ENCODE measurements at places on chromosomes 5 and 9. TPM values are rescaled to one million over a fixed set of nuclear protein-coding genes. Genes with fewer than 3 reads are reported as not detected.

DNA sequence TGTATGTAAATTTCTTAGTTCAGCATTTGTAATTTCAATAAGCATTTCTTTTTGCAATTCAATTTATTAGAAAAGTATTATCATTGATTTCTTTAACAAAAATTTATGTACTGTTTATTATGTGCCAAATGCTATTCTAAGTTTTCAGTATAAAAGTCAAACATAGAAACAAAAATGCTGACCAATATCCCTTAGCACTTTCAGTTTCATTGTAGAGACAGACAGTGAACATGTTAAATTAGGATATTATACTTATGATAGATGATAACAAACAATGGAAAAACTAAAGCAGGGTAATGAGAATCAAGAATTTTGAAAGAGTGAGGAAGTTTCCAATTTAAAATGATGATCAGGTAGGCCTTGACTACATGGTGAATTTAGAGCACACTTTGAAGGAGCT is 1106.0 kb downstream of the TAF11L14 start:
- DNase-seq, result no peak

DNA sequence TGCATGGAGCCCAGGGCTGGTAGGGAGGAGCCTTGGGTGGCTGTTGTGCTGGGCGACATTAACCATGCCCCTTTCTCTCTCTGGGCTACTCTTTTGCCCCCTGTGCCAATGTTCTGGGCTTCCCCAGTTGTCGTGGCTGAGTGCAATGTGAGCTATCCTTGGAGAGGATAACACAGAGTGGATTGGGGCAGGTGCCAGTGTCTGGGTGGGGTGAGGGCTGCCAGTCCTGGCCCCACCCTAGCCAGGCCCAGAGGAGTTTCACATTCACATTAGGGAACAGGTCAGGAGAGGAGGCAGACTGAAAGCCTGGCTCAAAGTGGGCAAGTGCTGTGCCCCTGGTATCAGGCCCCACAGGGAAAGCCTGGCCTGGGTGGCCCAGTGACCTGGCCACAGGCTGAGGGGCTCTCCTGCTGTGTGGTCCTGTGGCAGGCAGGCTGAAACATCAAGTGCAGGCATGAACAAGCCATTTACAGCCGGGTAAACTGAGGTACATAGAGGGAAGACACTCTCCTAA is 7.5 kb upstream of the NDST1 start:
- DNase-seq, result no peak

GRCh38 chr5:124752854-124753720 is 6.6 kb upstream of the ZNF608 start:
- DNase-seq, result no peak

GRCh38 chr9:134065612-134066419 is 2.0 kb downstream of the BRD3 start:
- DNase-seq, result peak; percentile 62

- DNase-seq, result no peak
Measured at GRCh38 chr5:130279386-130279785, 375.1 kb downstream of the CHSY3 start.

DNA sequence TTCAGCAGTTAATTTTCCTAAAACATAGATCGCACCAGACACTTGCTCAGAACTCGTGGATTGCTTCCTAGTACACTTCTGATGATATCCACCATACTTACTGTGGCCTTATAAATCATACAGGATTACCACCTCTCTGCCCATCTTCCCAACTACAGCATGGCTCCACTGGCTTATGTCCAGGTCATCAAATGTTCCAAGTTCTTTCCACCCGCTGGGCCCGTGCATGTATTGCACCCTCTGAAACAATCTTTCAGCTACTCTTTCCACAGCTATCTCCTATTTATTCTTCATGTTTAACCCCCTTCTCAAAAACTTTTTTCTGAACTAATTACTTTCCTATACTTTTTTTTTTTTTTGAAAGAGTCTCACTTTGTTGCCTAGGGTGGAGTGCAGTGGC is 18.5 kb downstream of the FBXW2 start:
- no peak for DNase-seq

- DNase-seq, result no peak
Measured at GRCh38 chr5:53318303-53318702, 162.1 kb upstream of the FST start.

DNA sequence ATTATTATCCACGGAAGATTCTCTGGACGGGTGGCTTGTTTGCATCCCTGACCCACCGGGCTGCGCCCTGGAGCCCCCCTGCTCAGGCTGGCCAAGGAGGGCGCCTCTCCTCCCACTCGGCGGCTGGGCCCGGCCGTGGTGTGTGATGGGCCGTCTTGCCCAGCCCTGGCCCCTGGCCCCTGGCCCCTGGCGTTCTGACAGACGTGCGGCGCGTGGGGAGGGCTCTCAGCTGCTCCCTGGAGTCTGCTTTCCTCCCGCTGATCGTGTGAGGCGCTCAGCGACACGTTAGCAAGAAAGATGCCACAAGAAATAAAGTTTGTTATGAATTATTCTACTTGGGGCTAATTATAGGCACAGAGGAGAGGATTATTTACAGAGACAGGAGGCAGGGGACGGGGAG is 33.3 kb downstream of the UNC5A start:
- no peak for DNase-seq

DNA sequence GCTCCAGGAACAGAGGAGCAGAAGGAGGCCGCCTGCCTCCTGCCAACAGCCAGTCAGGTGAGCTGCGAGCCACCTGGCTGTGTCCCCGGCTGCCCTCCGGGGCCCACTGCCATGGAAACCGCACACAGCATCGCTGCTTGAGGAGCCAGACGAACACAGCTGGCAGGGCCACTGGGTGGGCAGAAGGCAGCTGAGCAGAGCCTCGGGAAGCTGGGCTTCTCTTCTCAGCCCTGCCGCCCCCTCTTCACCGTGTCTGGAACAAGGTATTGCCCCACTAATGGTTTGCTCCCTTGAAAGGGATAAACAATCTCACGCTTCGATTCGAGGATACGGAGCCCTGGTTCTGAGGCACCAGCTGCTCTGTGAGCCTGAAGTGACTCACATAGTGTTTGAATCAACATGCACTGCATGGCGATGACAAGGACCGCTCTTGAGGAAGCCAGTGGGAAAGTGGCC is 63.7 kb upstream of the RUFY1 start:
- peak; percentile 25 for DNase-seq

GRCh38 chr5:1959725-1960581 is 77.2 kb upstream of the IRX4 start:
- no peak for DNase-seq

DNA sequence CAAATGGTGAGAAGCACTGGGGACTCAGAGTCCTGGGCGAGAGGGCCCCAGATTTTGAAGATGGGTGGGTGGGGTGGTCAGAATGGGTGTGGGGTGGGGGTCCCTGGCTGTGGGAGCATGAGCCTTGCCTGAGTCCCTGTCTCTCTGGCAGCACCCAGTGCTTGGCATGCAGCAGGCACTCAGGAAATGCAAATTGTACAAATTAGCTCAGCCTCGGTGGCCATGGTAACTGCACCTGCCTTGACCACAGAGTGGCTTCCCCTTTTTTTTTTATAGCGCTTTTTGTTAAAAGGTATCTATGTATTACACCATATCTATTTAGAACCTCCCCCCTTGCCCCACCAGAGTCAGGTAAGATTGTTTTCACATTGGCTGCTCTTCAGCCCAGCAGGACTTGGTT is 19.2 kb upstream of the PITX1 start:
- DNase-seq, result no peak

HTR4 gene
- 0.29 TPM for polyA plus RNA-seq

MSX2 gene
- polyA plus RNA-seq, result 28.4 TPM

NR6A1 gene
- polyA plus RNA-seq, result 1.2 TPM

LCN9 gene
- 21.6 TPM for polyA plus RNA-seq

STOML2 gene
- 120 TPM for polyA plus RNA-seq

Data from hepatocyte (in vitro differentiated cells).